Activated T-cell treated with anti-CD3 and anti-CD28 coated beads, Interleukin-2, amount 50 U/mL, for 24 hours (primary cell): ENCODE measurements at places on chromosomes 12 and 14.

DNA sequence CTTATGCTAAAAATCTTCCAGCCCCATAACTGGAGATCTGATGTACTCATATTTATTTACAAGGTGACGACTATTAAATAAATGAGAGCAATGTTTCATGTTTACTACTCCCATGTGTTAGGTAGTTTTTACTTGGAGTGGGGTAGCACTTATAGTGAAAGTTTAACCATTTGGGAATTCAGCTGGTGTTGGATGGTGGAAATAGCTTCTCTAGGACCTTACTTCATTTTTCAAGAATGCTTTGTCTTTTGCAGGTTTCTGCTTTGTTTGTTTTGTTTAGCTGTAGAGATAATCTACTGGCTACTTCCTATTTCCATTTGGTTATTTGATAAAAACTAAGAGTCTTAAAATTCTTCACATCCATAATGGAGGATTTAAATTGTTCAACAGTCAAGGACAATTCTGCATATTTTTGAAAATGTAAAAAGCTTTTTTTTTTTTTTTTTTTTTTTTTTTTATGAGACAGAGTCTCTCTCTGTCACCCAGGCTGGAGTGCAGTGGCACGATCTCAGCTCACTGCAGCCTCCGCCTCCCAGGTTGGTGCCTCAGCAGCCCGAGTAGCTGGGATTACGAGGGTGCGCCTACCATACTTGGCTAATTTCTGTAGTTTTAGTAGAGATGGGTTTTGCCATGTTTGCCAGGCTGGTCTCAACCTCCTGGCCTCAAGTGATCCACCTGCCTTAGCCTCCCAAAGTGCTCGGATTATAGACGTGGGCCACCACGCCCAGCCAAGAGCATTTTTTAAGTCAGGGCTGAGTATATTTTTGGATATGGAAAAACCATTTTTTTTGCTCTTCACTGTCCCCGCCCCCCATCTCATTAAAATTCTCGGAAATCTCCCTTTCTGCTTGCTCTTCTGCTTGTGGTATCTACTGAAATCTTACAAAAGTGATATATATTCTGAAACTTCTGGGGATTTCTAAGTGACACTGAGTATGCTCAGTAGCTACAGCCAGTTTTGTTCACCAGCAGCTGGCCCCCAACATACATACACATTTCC is 1.4 kb upstream of the ABCD2 start:
- peak; percentile 68 for DNase-seq

DNA sequence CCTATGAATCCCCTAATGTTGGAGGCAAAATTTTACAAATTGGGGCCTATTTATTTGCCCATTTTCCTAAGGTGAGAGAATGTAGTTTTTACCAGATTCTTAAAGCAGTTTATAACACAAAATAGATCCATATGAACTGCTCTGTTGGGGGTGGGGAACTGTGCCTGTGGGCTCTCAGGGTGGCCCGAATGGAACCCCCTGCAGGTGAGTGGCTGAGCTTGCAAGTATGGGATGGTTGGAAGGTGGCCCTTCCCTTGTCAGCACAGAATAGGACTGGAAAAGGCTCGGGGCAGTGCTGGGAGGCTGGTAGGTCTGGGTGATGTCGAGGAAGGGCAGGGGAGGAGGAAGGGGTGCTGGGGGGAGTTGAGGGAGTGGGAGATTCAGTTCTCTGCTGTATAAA is 4.9 kb downstream of the VSX2 start:
- DNase-seq: no peak

DNA sequence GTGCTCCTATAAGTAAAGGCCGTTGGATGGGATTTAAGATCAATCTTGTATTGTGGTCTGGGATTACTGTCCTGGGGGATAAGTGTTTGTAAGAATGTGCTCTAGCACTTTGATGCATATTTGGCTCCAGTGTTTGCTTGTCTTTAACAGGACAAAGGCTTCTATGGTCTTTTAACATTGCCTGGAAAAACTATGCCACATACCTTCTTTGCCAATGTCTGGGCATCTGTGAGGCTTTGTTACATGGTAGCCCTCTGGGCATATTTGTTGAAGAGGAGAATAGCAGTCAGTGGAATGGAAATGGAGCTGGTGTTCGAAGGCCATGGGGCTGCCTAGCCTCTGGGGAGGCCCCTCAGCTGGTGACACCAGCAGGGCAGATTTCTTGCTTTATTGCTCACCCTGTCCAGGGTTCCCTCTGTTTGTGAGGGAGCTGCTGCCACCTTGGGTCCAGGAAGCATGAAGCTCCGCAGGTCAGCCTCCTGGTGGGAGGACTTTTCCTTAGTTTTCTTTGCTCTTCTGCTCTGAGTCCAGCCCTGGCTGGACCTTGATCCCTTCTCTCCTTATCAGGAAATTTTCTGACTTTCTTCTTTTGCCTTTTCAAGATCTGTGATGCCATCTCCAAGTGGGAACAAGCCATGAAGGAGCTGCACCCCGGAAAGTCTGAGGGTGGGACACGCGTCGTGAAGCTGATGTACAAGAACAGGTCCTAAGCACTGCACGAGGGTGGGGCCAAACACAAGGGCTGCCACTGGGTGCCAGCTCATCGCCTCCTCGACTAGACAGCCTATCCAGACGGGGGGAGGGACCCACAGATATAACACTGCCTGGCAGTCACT is 19.5 kb downstream of the PIGH start:
- no peak for DNase-seq

- no peak for DNase-seq
These were observed 130.5 kb downstream of the KIF26A start for GRCh38 chr14:104268725-104269436.

- DNase-seq: no peak
These were observed 2.9 kb downstream of the HOXC5 start for GRCh38 chr12:54035568-54036264.

DNA sequence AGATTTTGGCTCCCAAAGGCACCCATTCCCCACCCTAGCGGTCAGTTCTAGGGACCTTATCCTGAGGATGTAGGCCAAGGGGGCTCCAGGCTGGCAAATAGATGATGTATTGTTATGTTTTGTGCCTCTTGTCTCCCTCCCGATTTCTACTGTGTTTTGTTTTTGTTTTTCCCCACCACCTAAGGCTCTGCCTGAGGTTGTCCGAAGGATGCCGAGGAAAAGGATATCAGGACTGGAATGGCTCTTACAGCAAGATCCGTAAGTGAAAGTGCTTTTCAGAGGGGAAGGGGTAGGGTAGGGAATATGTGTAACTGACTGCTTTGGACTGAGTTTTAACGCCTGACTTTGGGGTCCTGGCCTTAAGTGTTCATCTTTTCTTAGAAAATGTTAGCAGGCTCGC is 6.6 kb downstream of the FOXG1 start:
- DNase-seq: no peak

DNA sequence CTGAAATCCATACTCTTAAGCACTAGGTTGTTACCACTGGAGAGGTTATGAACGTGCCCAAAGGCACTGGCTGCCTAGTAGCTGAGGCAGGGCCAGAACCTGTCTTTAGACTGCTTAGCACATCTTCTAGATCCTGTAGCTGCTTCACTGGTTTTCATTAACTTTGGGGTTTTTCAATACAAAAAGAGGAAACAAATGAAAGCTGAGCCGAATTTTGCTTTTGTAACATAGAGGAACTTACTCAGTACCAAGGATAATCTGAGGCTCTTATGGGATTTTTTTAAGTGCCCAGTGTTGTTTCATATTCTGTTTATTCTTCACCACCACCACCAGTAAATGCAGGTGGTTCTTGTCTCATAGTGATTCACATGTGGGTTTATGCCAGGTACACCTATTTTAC is 396.1 kb downstream of the RAD51B start:
- no peak for DNase-seq

DNA sequence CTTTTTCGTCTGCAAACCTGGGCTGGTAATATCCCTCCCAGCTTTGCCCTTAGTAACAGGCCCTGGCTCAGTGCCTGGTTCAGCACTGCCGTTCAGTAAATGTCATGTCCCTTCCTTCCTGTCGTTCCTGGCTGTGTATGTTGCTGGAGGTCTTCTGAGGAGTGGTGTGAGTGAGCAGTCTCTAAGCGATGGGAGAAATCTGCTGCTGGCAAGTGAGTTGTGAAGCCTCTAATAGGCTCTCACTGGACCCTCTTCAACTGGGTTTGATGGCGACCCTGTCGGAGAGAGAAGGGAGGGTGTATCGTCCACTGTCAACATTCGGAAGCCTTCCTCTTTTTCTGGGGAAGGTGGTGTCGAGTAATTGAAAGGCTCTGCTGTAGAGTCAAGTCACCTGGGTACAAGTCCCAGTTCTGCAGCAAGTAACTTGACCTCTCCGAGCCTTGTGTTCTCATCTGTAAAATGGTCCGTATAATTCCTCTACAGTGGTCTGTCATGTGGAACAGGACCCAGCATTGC is 62.8 kb downstream of the HRK start:
- DNase-seq: peak; percentile 44

DNA sequence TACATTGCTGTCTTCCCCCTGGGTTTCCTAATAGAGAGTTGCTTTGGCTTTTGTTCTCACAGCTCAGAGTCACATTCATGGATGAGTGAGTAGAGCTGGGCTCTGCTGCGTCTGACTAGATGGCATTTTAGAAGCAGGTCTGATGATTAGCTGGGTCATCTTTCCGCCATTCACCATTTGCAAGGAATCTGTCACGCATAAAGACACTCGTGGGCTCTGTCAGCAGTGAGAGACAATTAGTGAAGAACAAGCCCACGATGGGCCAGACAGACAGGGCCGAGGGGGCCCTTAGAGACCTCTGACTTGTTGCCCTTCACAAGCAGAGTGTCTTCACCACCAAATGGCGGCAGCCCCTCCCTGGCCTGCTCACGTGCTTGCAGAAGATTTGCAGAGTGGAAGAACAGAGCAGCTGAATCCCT is 175.0 kb downstream of the CRADD start:
- DNase-seq: no peak

DNA sequence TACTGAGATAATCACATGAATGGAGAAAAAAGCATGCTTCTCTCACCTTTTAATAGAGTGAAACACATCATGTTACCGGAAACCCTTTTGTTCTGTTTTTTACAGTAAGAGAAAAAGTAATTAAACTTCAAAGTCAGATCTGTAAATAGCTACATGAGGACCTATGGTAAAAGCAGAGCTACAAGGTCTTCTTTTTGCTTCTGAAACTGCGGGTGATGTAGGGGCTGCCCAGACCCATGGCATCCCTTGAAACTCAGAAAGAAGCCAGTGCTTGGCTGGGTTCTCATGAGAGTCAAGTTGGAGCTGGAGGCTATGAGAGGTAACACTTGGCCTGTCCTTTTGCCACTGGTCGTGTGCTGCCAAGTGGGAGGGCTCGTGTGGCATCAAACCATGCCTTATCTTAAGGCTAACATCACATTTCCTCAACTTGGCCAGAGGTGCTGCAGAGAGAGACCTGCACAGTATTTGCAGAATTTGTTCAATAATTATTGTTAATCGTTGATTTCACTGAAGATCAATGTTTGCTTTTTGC is 47.6 kb downstream of the EML1 start:
- no peak for DNase-seq

- DNase-seq: no peak
These were observed 27.5 kb downstream of the ZC2HC1C start for GRCh38 chr14:75096959-75097358.

- no peak for DNase-seq
These were observed 75.6 kb downstream of the NTF3 start for GRCh38 chr12:5507401-5507935.

DNA sequence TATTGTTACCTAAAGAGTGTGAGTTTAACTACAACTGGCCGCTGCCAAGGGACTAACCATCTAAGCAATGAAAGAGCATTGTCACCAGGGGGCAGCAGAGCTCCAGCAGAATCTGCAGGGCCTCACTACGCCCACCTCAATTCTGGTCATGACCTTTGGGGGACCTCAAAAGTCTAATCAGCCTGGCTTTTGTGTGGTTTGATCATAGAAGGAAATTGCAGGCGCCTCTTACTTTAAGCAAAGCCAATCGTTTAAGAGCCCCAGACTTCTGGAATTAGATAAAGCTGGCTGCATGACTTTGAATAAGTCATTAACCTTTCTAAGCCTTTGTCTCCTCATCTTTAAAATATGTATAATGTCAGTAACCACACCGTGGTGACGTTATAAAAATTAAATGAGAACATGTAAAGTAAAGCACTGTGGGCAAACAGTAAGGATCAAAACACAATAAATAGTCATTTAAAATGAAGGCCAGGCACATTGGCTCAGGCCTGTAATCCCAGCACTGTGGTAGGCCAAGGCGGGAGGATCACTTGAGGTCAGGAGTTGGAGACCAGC is 58.6 kb downstream of the TBX3 start:
- DNase-seq: peak; percentile 33
